ENCODE measurements at places on chromosomes 12 and 14.

- peak; percentile 22 for DNase-seq
Measured at GRCh38 chr12:24742378-24742777, 206.5 kb downstream of the BCAT1 start.

- DNase-seq = no peak
Measured at GRCh38 chr12:80593766-80594165, 113.7 kb upstream of the MYF6 start.

GRCh38 chr12:90562671-90563070 is 392.3 kb downstream of the CCER1 start:
- no peak for DNase-seq

GRCh38 chr12:108857158-108857407 is 300 bp downstream of the SSH1 start:
- DNase-seq = no peak

DNA sequence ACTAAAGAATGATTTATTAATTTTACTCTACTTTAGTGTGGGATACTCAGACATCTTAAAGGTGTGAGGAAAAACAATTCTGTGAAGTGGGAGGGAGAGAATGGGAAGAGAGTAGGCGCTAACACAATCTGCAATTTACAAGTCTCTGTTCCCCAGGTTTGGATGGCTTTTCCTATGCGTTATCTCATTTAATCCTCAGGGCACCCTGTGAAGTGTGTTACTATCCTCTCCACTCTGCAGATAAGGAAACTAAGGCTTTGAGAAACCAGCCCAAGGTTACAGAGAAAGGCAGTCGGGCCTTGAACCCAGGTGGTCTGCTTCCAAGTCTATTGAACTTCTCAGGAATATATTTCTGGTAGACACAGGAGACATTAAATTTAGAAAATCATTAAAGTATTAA is 36.2 kb upstream of the TUBA1C start:
- no peak for DNase-seq

- no peak for DNase-seq
Measured at GRCh38 chr14:100442498-100443490, 119.7 kb downstream of the SLC25A47 start.

DNA sequence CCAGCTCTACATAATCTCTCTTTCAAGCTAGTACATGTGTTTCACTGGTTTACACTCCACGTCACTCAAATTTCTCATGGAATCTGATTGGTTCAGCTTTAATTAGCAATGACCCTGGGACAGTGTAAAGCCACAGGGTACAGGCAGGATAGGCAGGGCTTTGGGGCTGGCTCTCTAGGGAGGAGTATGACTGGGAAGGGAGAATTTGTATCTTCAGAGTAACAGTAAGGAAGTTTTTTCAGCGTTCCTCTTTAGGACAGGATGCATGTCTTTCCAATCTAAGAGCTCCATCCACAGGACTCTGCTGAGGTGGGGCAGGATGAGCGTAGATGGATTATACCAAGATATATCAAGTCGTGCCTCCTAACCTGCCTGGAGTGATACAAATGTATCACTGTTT is 112.0 kb upstream of the CLEC14A start:
- no peak for DNase-seq

GRCh38 chr14:65704850-65705249 is 292.3 kb downstream of the FUT8 start:
- DNase-seq = no peak

DNA sequence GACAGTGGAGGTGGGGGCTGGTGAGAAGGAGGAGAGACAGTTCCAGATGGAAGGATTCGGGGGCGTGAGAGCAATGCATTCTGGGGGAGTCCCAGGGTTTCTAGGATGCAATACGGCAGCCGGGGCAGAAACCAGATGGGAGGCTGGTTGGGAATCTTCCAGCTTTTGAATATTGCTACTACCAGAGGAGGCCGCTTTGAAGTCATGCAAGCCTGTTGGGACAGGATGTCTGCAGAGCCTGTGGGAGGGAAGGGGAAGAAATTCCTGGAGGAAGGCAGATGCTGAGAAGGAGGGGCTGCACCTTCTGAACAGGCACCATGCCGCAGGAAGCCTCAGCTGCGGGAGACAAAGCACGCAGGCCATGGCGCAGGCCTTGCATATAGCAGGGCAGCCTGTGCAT is 105.4 kb downstream of the APAF1 start:
- DNase-seq = no peak

DNA sequence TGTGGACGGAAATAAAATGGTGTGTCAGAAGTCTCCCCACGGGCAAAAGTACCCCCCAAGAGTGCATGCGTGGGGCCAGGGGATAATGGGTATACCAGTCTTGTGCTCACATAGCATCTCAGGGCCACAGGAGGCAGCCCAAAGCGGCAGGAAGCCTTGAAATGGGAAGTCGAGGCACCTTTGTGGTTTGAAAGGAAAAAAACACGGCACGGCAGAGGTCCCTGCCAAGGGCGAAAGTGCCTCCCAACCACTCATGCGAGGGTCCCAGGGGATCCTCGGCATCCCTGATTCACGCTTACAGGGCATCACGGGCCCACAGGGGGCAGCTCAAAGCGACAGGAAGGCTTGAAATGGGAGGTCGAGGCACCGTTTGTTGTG is 583.2 kb downstream of the ALG10 start:
- no peak for DNase-seq

GRCh38 chr12:6852651-6853354 is 853 bp downstream of the USP5 start:
- peak; percentile 73 for DNase-seq

- peak; percentile 37 for DNase-seq
Measured at GRCh38 chr12:9732921-9733461, at the start of gene CLECL1. TSS of gene CLECL1 (minus strand) at chr12:9733097.

- DNase-seq = no peak
Measured at GRCh38 chr12:19988948-19989347, 379.4 kb upstream of the PDE3A start.

GRCh38 chr12:45581112-45581511 is 148.4 kb upstream of the ARID2 start:
- DNase-seq = no peak

DNA sequence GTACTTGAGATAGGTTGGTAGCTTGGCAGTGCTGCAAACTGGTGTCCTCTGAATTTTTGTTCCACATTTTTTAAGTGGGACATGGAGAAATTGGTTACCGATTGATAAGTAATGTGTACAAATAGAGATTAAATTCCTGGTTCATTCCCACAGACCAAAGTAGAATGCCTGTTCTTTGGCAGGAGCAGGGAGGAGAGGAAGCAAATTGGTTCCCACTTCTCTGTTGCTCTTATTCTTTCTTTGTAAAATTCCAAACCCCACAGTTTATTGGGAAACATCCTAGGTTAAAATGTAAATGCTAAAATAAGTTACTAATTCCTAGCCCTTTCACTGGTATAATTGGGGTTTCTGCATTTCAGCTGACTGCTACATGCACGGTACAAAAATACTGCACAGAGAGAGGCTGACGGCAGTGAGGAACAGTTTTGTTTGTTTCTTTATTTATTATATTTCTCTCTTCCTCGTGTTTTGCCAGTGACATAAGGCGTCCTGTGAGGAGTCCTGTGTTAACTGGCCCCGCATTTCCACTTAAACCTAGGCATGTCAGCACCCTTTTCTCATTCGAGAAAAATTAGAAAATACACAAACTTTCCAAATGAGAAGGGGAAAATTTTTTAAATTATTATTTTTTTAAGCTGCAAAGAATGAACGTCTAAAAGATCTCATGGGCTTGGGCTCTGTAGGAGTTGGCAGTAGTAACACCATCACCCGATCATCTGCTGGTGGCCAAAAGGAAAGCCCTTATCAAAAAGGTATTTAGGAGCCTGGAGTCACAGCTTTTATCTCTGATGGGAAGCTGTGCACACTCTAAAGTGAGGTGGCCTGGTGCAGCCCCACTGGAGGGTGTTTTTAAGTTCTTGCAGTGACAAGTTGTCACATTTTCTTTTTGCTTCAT is 25.4 kb upstream of the BCL7A start:
- no peak for DNase-seq

GRCh38 chr12:118061873-118062843 is 1.2 kb upstream of the WSB2 start:
- peak; percentile 12 for DNase-seq

GRCh38 chr12:39626033-39626814 is 6.6 kb upstream of the ABCD2 start:
- DNase-seq = no peak

DNA sequence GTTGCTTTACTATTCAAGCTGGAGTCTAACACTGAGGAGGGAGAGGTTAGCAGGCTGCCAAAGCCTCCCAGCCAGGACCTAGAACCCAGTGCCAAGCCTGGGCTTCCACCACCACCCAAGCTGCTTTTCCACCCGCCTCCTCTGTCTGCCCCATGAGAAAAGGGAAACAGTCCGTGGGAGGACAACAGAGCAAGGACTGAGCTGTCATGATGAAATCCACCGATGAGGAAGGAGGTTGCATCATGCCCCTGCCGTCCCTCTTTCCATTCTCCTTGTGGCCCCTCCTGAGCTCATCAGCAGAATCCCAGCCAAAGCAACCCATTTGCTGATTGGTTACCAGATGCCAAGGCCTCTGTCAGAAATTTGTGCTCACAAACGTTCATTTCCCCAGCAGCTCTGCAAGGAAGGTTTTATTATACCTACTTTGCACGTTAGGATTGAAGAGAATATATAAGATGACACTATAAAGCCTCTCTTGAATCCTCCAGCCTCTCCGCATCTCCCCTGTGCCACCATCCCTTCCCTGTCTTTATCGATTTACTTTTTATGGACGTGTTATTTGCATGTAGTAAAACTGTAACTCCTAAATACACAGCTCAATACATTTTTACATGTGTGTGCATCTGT is 6.3 kb upstream of the SERPINA1 start:
- peak; percentile 13 for DNase-seq

- DNase-seq = no peak
Measured at GRCh38 chr14:103404920-103405319, 19.7 kb downstream of the MARK3 start.

GRCh38 chr14:35959835-35960234 is 133.7 kb downstream of the BRMS1L start:
- no peak for DNase-seq

- DNase-seq = no peak
Measured at GRCh38 chr12:88367231-88367630, 213.0 kb downstream of the KITLG start.

DNA sequence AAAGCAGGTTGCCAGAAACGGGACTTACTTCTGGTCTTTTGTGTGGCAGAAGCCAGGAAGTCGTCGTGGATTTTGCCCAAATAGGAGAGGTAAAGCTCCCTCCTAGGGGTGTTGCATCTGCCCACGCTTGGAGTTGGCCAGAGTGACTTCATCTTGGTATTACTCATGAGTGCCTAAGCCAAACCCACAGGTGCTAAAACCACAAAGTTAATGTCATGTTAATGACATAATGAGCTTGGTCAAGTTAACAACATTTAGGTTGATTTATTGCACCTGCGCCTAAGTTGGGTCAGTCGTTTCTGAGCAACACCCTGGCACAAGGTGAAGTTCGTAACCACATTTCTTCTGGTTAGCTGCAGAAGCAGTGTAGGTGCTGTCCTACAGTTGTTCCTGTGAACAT is 225.2 kb downstream of the FUT8 start:
- DNase-seq = peak; percentile 29

GRCh38 chr12:2101359-2101758 is 48.6 kb downstream of the CACNA1C start:
- no peak for DNase-seq

DNA sequence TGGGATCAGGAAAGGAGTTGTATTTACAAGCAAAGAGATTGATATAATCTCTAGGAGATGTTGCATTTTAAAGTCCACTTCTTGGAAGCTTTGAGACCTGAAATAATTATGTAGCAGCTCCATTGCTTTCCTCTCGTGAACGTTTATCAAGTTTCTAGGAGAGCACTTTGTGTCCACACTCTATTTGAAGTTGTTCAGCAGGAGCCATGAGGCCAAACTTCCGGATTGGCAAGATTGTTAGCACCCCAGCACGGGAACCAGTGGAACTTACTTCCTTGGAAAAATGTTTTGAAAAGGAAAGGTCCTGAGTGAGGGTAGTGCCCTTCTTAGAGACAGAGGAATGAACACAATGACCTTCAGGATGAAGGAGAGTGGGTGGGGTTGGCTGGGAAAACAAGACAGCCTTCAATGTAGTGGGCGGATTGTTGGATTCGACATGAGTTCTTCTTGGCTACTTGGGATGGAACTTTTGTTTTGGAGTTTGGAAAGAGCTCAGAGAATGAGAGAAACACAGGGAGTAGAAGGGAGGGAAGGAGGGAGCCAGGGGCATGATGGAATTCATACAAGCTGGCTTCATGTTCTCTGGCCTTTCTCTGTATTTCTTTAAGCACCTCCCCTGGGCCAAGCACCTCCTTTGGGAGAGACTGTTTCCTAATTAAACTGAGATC is 23.8 kb upstream of the CISTR start:
- no peak for DNase-seq

DNA sequence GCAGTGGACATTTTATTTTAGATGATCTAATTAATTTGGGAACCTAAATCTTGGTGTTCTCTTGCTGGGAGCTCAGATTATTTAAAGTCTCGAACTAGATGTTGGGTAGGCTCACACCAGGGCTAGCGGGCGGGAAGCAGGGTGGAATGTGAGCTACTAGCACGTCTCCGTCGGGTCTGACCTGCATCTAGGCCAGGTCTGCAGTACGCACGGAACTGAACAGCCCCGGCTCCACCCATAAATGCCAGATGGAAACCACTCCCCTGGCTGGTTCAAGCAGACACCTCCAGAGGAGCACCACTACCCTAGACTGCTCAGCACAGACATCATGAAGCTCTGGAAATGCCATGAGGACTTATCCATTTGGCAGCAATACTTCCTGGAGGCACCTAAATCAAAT is 10.3 kb downstream of the ZNF605 start:
- no peak for DNase-seq

DNA sequence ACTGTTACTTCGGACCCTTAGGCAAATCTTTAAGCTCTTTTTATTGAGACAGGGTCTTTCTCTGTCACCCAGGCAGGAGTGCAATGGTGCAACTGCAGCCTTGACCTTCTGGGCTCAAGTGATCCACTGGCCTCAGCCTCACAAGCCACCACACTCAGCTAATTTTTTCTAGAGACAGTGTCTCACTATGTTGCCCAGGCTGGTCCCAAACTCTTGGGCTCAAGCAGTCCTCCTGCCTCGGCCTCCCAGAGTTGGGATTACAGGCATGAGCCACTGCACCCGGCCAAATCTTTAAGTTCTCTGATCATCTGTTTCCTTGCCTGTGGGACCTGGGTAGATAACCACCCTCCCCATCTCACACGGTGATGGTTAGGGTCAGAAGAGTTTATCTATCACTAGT is 2.3 kb upstream of the GPX2 start:
- DNase-seq = no peak

GRCh38 chr12:53505086-53505485 is 2.2 kb downstream of the NPFF start:
- no peak for DNase-seq

- no peak for DNase-seq
Measured at GRCh38 chr14:66330228-66330627, 155.9 kb upstream of the CCDC196 start.

GRCh38 chr12:124620606-124621295 is 53.3 kb upstream of the NCOR2 start:
- DNase-seq = no peak

GRCh38 chr12:88360343-88360742 is 218.2 kb downstream of the TMTC3 start:
- DNase-seq = no peak

DNA sequence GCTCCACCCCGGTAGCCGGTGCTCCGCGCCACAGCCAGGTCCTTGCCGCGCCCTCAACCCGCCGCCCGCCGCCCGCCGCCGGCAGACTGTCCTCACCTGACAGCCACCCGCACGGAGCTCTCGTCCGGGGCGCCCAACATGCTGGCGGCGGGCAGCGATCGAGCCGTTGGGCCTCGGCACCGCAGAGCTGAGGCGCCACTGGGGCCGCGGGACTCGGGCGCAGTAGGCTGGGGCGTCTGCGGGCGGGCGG is 164 bp downstream of the KIF21A start:
- DNase-seq = no peak
